ENCODE measurements at places on chromosomes 3 and 15.

- no peak for DNase-seq
These were observed 55.2 kb downstream of the IQSEC1 start for GRCh38 chr3:13018043-13018451.

DNA sequence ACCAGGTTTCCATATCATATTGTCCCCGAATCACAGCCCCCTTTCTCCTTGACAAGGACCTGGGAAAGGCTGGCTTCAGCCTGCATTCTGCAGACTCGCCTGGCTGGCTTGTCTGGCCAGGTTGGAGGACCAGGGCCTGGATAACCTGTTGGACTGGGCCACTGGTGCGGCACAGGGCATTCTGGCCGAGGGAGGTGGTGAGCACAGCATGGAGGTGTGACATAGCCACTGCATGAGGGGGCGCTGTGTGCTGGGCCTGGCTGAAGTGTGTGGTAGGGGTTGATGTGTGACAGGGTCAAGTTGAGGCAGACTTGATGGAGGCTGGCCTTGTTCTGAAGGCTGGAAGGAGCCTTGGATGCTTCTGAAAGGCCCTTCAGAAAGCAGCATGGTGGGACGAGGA, 2.9 kb downstream of the ESYT3 start:
- no peak for DNase-seq

- DNase-seq: peak; percentile 57
These were observed 3.6 kb upstream of the SMAD6 start for GRCh38 chr15:66698318-66698961.

DNA sequence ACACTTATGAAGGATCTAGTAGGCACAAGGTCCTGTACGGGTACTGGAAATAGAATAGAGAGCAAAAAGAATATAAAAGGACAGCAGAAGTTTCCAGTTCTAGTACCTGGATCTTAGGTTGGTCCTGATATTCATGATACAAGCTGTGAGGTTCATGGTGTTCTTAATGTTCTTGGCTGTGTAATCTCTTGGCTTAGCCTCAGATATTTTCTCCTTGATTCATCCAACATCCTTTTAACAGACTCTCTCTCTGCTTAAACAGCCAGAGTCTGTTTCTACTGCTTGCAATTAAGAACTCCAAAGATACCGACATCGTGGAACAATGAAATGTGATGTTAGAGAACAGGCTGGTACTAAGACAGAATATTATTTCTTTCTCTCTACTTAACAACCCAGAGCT, 49.9 kb downstream of the CNTN3 start:
- no peak for DNase-seq

GRCh38 chr3:185865247-185865646, 40.4 kb upstream of the IGF2BP2 start:
- no peak for DNase-seq

DNA sequence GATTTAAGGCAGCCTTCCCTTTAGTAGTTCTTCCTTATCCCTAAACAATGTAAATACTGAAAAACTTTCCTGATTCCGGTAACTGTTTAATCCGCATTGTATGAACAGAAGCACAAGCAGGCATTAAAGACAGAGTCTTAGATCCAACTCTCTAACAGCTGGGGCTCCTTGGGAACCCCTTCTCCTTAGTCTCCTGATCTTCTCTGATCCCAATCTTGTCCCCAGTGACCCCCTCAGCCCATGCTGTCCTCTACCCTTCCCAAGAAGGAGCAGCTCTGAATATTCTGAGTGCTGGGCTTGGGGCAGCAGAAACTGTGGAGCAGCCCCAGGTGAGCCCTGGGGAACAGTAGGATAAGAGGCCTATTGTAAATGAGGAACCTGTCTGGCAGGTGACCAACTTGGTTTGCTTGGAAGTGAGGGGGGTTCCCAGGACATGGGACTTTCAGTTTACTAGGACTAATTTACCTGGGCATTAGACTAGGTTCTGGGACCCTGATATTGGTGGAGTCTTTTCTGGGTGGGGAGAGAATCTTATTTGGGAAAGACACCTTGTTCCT, 13.0 kb upstream of the SLC30A4 start:
- DNase-seq: no peak

GRCh38 chr15:25543196-25543595, 104.4 kb upstream of the UBE3A start:
- DNase-seq: no peak

GRCh38 chr3:169634618-169635236, 28.8 kb downstream of the MECOM start:
- no peak for DNase-seq

GRCh38 chr3:194615226-194615625, 18.0 kb downstream of the TMEM44 start:
- DNase-seq: no peak

DNA sequence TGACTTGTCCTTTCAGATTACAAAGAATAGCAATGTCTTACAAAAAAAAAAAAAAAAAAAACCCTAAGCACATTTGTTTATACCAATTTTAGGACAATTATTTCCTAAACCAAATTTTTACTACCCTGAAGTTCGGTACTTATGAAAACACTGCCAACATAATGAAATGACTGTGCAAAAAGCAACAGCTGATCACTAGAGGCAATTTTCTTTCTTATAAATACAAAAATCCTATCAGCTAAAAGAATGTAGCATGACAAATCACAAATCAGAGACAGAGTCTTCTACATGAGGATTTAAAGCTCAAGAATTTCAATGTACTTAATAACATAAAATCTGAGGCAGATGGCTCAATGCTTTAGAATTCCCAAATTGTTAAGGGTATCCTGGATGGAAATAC, 191.8 kb downstream of the MAGI1 start:
- DNase-seq: no peak

- no peak for DNase-seq
These were observed 54.4 kb upstream of the P2RY1 start for GRCh38 chr3:152780553-152780952.

DNA sequence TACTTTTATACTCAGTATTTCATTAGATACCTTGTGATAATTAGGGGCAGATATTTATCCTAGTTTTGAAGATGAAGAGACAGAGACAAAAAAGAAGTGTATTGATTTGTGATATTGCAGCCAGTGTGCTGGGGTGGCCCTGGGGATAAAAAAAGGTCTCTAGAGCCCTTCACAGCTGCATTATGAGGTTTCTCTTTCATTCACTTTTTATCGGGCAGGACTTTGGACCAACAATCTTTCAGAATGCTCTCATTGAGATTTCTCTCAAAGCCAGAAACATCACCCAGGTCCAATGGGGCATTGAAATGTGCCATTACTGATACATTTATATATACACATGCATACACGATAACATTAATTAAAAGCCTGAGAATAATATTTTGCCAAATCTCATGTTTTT, 20.5 kb upstream of the SELENOT start:
- no peak for DNase-seq

- DNase-seq: no peak
These were observed 8.9 kb downstream of the XIRP1 start for GRCh38 chr3:39183211-39184080.

DNA sequence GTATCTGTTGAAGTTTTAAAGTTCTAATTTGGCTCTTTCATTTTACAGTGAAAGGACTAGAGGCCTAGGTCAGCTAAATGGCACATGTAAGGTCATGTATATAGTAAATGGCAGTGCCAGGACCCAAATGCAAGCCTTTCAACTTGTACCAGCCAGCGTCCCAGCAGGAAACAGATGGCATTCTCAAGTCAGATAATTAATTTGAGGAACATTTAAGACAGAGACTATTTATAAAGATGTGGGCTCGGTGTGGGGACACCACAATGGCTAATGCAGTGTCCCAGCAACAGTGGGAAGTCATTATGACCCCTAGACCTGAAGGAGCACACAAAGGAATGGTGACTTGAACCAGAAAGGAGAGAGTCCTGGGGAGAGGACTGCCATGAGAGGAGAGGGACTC, 6.1 kb downstream of the MINDY4B start:
- no peak for DNase-seq

DNA sequence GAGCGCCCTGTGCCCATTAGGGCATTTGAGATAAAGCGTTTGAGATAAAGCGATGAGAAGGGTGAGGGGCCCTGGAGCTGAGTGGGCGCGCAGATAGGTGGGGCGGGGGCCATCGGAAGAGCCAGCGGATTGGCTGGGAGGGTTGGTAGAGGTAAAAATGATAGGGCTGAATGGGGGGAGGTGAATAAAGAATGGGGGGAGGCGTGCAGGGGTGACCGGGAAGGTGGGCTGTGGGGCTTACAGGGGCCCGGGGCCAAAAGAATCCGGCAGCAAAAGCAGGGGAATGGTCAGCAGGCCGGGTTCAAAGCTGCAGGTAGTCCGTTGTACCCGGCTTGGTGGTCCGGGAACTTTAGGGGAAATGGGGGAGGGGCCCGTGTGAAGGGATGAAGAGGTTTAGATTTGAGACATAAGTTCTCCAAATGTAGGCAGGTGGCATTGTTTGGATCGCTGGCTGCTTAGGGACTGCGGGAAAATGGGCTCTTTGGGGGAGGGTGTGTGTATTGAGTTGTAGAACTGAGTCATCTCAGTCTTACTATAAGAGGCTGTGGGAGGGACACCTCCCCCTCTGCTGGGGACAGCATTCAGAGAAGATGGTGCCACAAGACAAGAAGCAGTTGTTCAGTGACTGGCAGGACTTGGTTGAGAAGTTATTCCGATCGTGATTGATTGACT, 610 bp downstream of the ARID3B start:
- peak; percentile 74 for DNase-seq

DNA sequence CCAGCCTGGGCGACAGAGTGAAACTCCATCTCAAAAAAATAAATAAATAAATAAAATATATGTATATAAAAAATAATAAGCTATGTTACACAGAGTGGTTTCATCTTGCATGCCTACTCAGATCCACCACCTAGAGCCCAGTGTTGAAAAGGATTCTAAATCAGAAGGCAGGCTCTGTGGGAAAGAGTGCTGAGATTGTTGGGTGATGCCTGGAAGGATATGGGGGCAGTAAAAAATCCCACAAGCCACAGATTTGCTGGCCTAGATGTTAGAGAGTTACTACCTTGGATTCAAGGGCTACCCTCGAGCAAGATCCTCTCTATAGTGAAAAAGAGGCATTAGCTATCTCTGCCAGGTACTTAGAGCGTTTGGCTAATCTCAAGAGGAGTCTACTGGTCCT, 144.3 kb downstream of the STAC start:
- DNase-seq: no peak

GRCh38 chr15:35663956-35664355, 118.0 kb upstream of the DPH6 start:
- DNase-seq: no peak

GRCh38 chr15:38507570-38507969, 53.6 kb downstream of the FAM98B start:
- no peak for DNase-seq

Measured in RCC 7860 (cell line).